Peyer's patch (tissue), 4 donors: ENCODE measurements at places on chromosomes 2 and 18.

GRCh38 chr2:7683196-7683595 is 766.0 kb downstream of the RNF144A start:
- DNase-seq: no peak

DNA sequence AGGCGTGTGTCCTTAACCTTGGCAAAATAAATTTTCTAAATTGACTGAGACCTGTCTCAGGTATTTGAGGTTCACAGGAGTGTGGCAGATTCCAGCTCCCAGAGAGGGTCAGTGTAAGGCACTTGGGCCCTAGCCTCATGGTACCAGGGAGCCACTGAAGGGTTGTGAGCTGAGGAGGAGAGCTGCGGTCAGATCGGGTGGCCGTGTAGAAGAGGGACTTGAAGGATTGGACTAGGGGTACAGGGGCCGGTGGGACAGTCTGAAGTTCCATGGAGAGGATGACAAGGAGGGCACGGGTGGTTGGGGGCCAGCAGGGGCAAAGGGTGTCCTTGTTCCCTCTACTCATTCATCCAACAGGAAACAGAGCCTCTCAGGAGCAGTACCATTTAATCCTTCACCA is 327.0 kb upstream of the HS6ST1 start:
- no peak for DNase-seq

GRCh38 chr2:211174021-211174420 is 617.6 kb downstream of the CPS1 start:
- DNase-seq: no peak

- no peak for DNase-seq
These were observed 272.4 kb downstream of the KCNE4 start for GRCh38 chr2:223324402-223324801.

- DNase-seq: no peak
These were observed 1220.1 kb downstream of the LRP1B start for GRCh38 chr2:140910683-140911082.

GRCh38 chr2:207330912-207331311 is 165.2 kb upstream of the KLF7 start:
- DNase-seq: no peak

- DNase-seq: no peak
These were observed 37.2 kb upstream of the PXDN start for GRCh38 chr2:1781291-1782080.

GRCh38 chr2:173370198-173370597 is 15.5 kb downstream of the CDCA7 start:
- no peak for DNase-seq

DNA sequence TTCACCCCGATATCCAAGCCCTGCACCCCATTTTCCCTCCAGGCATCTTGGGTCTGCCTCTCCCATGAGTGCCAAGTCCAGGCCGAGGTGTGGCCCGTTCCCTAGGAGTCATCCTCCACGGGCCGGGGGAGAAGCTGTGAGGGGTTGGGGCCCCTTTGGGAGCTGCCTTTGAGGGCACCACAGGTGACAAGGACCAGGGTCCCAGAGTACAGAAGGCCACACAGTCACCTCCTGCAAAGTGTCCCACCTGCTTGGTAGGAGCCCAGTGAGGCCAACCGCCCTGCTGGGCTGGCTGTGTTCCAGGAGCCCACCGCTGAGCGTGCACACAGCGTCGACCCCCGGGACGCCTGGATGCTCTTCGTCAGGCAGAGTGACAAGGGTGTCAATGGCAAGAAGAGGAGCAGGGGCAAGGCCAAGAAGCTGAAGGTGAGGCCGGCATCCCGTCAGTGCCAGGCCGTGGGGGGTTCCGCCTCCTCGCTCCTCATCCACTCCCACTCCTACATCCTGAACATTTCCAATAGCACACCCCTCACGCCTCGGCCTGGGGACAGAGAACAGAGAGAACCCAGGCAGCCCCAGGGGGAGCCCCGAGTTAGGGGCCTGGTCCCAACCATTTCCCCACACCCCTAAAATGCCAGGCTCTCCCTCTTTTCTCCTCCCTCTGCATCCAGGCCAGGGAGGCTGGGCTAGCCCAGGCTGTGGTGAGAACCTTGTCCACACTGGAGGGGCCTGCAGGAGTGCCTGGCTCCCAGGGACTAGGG is 2.7 kb downstream of the ERFE start:
- no peak for DNase-seq

DNA sequence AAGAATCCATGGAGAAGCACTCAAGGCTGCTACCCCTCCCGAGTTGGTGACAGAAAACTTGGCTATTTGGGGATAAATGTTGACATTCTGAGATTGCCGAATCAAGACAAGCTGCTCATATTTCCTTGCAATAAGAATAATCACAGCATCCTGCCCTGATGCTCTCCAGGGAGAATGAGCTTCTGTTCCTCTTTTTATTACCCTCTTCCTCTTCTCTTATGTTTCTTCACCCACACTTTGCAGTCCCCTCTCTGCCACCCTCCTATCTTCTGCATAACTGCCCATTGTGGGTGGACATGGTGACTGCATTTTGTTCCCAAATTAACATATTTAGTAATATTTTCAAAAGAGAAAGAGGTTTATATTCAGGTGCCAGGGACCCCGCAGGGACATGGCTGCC is 11.9 kb upstream of the MSGN1 start:
- no peak for DNase-seq

DNA sequence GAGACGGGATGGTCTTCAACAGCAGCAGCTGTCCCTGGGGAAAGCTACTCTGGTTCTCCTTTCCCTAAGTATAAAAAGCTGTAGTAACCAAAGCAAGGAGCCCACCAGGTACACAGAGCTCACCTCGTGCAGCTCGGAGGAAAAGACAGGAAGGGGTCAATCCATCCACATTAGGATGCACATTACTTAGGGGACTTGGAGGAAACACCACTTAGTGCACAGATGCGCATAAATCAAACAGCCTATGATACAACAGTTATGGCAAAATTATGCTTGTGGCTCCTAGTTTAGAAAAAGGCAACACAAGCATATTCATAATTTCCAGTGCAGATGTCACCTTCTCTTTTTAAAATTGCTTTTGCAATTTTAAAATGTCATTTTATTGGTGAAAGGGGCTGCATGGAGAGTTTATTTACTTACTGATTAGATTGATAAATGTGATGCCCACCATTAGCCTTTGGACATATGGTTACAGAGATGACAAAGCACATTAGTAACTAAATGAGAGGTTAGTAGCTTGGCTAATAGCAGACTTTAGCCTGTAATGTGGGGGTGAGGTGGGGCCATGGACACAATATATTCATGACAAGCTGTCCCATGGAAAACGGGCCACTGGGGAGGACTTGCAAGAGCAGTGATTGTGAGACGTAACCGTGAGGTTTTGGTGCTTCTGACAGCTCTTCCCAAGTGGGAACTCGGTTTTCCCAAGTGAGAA is 199.8 kb downstream of the MYT1L start:
- DNase-seq: no peak

- DNase-seq: no peak
These were observed 554 bp downstream of the PFN4 start for GRCh38 chr2:24122366-24123194.

GRCh38 chr2:173448938-173449471 is 94.3 kb downstream of the CDCA7 start:
- DNase-seq: peak; percentile 78

GRCh38 chr2:150485871-150486538 is 1.5 kb downstream of the RND3 start:
- DNase-seq: peak; percentile 82

DNA sequence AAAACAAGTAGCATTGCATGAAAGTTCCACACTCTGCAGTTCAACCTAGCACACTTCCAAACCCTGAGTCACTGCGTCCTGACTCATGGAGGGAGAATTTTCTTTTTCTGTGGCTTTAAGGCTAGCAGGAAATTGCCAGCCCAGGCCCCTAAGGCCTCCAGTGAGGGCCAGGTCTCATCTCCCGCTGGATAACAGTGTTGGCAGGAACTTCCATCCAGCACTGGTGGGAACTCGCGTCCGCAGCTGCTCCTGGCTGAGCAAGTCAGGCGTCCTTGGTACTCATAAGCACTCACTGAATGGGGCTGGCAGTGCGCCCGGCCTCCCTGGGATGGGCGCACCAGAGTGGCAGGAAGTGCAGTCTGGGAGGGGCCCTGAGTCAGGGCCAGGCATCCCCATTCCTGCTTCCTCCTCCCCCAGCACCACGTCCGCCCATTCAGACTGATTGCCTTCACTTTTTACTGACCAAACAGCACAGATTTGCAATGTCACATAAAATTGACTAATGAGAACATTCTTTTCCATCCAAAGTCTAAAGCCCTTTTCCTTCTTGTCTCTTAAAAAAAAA is 14.3 kb downstream of the MALL start:
- DNase-seq: peak; percentile 52

- no peak for DNase-seq
These were observed 139.7 kb downstream of the ROCK1 start for GRCh38 chr18:20971886-20972267.

- no peak for DNase-seq
These were observed 63.7 kb downstream of the IL1R2 start for GRCh38 chr2:102055346-102055990.

GRCh38 chr2:53778536-53779162 is 8.1 kb downstream of the ASB3 start:
- DNase-seq: no peak

DNA sequence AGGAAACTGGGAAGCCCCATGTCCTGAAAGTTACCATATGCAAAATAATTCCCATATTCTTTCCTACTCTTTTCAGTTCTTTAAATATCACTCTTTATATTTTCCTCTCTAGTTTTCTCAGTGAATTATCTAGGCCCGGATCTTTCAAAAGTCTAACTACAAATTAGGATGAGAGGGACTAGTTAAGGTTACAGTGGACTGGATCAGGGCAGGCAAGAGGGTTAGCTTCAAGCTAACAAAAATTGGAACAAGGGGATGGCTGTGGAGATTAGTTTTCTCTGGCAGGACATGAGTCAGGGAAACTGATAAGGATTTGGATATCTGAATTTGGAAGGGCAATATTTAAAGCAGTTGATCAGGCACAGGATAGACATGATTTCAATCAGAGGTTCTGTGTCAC is 30.4 kb upstream of the BBS5 start:
- DNase-seq: no peak

- no peak for DNase-seq
These were observed 54.0 kb downstream of the MFSD6 start for GRCh38 chr2:190462181-190462580.

GRCh38 chr18:8947566-8947965 is 154.9 kb upstream of the NDUFV2 start:
- no peak for DNase-seq

- DNase-seq: no peak
These were observed 5.9 kb upstream of the RPL37A start for GRCh38 chr2:216492597-216493333.

DNA sequence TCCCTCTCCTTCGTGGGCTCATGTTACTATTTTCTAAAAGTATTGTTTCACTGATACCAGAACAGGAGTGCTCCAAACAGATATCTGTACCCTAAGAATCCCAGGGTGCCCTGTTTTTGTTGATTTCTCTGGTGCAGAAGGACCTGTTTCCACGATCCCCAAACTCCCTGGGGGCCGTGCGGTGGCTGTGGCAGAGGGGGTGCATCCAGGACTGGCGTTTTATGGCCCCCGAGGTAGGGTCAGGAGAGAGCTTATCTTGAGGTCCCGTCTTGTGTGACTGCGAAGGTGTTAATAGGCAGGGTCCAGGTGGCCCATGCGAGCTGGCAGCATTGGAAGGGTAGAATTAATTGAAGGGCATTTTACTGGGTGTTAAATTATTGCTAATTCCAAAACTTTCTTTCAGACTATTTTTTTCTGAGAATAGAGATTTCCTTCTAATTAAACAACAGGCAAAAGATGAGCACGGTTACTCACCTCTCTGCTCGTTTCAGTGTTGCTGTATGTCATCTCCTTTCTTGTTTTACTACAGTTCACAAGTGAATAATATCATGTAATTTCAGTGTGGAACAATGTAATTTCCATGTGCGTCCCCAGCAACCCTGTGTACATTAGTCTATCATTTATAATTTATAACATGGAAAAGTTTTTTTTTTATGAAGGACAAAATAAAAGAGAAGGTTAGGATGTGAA is 8.2 kb downstream of the TWIST2 start:
- no peak for DNase-seq

DNA sequence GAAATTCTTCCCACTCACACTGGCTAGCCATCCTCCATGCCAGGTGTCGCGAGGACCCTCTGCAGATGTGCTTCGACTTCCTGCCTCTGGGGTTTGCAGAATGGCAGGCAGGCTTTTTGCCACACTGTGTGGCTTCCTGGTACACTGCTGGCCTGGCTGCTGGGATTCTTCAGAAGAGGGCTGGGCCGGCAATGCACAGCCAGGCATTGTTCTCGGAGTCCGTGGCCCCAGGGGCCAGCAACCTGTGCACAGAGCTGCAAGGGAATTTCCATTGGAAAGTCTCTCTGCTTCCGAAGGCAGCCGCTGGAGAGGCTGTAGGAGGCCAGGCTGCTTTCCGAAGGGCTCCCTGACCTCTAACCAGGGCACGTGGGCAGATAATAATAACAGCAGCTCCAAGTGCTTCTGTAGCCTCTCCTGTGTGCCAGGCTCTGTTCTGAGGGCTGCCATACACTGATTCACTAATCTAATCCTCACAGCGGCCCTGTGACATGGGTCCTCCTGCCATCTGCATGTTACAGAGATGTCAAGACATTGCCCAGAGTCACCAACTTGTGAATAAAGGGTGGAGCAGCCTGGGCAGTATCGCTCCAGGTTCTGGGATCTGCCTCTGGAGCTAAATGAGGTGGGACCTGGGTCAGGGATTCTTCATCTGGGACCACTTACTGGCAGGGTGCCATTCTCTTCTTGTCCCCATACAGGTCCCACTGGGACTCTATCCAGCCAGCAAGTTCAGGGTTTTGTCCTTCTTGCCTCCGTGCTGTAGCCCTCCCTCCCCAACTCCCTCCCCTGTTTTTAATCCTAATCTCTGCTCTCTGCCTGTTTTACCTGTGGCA is 5.0 kb downstream of the LDLRAD4 start:
- DNase-seq: peak; percentile 72

GRCh38 chr2:165277295-165277694 is 38.1 kb downstream of the SCN2A start:
- no peak for DNase-seq

- DNase-seq: no peak
These were observed 131.1 kb downstream of the LRRTM4 start for GRCh38 chr2:77391119-77391518.

- no peak for DNase-seq
These were observed 218.4 kb upstream of the HS6ST1 start for GRCh38 chr2:128536925-128537620.

DNA sequence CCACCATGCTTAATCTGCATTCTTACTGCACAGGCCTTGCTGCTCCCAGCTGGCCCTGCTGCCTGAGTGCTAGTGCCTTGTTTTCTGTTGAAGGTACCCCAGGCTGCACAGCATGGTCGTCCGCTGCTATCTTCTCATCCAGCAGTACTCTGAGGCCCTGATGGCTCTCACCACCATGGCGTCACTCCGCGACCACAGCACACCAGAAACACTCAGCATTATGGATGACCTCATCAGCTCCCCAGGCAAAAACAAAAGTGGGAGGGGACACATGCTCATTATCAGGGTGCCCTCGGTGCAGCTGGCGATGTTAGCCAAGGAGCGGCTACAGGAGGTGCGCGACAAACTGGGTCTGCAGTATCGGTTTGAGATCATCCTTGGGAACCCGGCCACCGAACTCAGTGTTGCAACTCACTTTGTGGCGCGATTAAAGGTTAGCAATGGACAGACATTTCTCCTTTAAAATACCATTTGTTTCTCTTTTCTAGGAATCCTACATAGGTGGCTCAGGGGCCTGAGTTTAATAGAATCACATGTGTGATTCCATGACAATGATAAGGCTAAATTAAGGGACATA is 110.5 kb downstream of the ESCO1 start:
- no peak for DNase-seq
